ENCODE measurements at places on chromosomes 1 and 21.

- DNase-seq = no peak
Observed at GRCh38 chr1:205665201-205666045, 14.9 kb downstream of the SLC45A3 start.

DNA sequence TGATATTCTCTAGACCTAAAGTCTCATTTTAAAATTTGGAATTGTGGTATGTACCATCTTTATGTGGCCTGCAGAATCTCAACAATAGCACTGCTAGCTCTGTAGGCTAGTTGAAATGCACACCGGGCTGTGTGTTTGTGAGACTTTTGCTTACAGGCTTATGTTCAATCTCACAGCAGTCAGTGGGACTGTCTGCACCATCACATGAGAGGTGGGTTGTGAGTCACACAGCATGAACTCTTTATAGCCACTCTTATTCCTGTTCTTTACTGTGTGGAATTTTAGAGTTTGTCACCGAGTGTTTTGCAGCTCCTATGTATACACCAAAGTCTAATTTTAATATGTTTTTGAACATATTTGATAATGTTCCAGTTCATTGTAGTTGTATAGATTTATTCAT, 74.6 kb downstream of the RASAL2 start:
- no peak for DNase-seq

- no peak for DNase-seq
Observed at GRCh38 chr1:77672374-77672773, 10.1 kb downstream of the ZZZ3 start.

DNA sequence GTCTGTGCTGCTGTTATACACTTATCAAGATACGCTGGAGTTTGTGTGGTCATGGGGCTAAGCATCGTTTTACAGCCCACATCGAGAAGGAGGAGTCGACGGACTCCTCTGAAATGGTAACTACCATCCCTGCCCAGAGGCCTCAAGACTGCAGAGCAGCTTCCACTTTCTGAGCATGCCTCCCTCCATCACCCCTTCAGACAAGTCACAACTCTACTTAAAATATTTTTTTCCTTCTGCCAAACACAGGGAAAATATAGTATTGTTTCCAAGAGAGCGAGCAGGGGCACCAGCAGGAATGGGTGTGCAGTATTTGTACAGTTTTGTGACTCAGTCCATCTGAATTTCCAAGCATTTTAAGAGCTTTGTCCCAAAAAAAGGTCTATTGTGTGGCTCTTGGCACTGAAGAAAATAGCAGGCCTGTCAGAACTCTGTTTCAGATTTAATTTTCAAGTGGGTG, 14.1 kb downstream of the EVA1C start:
- no peak for DNase-seq

GRCh38 chr1:184050636-184051035, 894 bp upstream of the TSEN15 start:
- DNase-seq = no peak

DNA sequence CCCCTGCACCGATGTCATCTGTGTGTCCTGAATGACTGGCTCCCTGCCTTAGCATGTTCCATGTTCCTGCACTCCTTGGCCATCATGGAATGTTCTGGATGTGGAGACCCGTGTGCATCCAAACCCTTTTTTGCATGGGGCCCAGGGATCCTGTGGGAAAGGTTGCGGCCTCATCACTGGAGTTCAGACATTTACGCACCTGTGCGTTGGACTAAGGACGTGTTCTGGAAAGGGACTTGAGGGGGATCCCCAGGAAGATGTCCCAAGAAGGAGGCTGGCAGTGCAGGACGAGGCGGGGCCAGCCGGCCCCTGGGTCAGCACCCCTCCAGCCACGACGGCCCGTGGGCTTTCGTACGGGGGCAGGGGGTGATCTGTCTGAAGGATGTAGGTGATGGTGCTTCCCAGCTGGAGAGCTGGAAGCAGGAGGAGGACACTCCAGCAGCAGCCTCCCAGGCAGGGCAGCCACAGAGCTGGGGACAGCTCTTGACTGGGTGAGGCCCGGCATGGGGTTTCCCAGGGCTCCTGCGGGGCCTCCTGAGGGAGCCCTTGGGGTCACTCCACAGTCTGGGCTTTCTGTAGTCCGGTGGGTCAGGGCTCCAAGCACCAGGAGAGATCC, 67.2 kb downstream of the SCCPDH start:
- no peak for DNase-seq

DNA sequence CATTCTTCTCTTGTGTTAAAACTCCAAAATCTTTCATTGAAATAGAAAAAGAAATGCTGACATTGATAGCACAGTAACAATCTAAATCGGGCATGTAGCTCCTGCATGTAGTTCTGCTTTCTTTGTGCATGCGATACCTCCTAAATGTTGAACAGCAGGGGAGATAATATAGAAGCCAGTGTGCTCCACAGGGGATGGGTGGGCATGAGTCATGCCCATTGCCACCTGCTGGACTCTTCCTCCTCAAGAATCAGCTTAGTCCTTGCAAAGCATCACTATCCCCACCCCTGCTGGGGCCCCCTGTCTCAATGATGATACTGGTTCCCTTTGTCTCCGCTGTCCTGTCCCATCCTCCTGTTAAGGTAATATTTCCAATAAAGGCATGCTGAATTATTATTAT, 203.0 kb downstream of the RWDD3 start:
- DNase-seq = no peak

- no peak for DNase-seq
Observed at GRCh38 chr1:193754732-193755427, 568.5 kb upstream of the B3GALT2 start.

Data from activated T-cell treated with anti-CD3 and anti-CD28 coated beads for 24 hours (primary cell).